ENCODE measurements at places on chromosomes 3 and 15. TPM values are rescaled to one million over a fixed set of nuclear protein-coding genes. Genes with fewer than 3 reads are reported as not detected.

Gene SCG5
- 17.2 TPM for total RNA-seq

Gene KLHL25
- total RNA-seq = 7.1 TPM

Gene CPB1
- total RNA-seq = 16.5 TPM

Gene HESX1
- 0.78 TPM for total RNA-seq

Gene ABHD17C
- 1.2 TPM for total RNA-seq

GRCh38 chr15:47872208-47872607 is 154.9 kb downstream of the SEMA6D start:
- no peak for DNase-seq

GRCh38 chr3:182092662-182093262 is 381.0 kb downstream of the SOX2 start:
- no peak for DNase-seq

DNA sequence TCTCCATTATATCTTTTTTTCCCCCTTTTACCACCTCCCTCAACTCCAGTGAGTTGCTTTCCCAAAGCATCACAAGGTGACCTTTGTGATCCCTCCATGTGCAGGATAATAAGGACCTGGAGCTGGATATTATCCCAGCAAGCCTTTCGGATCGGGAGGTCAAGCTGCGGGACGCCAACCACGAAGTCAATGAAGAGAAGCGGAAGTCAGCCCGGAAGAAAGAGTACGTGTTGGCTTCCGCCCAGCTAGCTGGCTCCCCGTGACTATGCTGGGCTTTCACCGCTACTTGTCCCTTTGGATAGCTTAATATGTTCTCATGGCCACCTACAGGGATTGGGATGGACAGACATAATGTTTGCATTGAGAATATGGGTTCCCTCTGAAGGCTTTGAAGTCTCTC is 273.7 kb upstream of the UMPS start:
- peak; percentile 16 for DNase-seq

Gene GOLGA8G
- total RNA-seq = not detected

DNA sequence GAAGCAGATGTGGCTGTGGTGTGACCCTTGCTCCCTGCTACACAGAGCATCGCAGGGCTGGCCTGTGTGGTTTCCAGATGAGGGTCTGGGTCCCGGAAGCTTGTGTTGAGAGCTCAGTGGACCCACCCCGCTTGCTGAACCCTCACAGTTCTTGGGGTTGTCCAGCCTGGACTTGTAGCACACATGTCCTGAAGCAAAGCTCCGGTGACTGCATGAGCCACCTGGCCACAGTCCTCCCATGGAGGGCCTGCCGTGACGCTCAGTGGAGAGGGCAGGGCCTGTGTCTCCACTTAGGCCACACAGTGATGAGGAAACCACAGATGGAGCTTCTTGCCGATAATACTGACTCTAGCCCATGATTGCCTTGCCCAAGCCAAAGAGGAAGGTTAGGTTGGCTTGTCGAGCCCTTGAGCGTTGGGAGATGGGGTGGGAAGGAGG is 62.6 kb downstream of the RGMA start:
- DNase-seq = no peak

GRCh38 chr3:51887620-51888019 is 12.2 kb upstream of the IQCF5 start:
- DNase-seq = no peak

Gene ILDR1
- not detected for total RNA-seq

- no peak for DNase-seq
These were observed 77.8 kb downstream of the PDZRN3 start for GRCh38 chr3:73546961-73547360.

- no peak for DNase-seq
These were observed 129.3 kb upstream of the TPM1 start for GRCh38 chr15:62913246-62913645.

GRCh38 chr15:47333734-47334133 is 383.6 kb upstream of the SEMA6D start:
- DNase-seq = no peak

DNA sequence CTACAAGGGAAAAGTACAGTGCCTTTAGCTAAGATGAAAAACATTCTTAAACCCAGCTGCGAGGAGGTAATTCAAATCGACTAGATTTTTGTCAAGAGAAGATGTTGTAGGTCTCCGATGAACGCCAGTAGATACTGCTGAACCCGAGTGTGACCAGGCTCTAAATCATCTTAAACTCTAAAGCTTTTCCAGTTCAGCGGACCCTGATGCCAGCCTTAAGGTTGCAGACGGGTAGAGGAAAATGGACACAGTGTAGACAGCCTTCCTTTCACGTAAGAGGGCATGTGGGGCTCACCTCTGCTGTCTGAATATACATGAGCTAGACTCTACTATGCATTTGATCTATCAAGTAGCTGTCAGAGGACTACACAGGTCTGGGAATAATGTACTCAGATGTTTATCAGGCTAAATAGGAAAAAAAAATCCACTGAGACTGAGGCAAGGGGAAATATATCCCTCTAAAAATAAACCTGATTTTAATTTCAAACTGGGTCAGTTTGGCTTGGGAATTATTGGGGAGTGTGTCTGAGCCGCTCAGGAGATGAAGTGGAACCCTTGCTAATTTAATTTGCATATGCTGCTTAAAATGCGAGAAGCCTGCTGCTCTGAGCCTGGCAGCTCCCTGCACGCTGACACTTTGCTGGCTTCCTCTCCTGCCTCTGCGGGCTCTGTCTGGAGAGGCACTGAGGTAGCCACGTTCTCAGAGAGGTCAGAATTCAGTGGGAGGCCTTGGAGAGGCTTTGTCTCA is 151.9 kb downstream of the CADPS start:
- no peak for DNase-seq

Gene CLDN1
- 46.6 TPM for total RNA-seq

Gene CDCP1
- total RNA-seq = 0.33 TPM

DNA sequence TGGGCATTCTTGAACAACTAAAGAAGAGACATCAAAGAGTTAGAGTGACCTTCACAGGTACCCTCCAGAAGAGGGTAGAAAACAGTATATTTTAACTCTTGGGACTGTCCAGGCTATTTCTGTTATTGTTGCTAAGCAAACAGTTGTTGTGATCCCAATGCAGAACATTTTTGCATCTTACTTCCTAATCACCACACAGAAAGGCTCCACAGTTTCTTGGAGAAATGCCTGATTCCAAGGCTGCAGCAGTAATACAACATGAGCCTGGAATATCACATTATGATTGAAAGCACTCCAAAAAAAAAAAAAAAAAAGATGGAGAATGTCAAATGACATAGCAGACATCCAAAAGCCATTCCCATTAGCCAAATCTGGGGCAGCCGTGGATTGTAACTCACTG is 195.6 kb downstream of the CTNNB1 start:
- no peak for DNase-seq

All from ovary (tissue), 10 donors.